ENCODE measurements at places on chromosomes 4 and X.

GRCh38 chr4:113822555-113823290 is 61.2 kb upstream of the CAMK2D start:
- DNase-seq, result no peak

GRCh38 chrX:50442426-50443116 is 28.1 kb downstream of the DGKK start:
- no peak for DNase-seq

GRCh38 chr4:7752649-7753048 is 187.0 kb downstream of the AFAP1 start:
- DNase-seq, result no peak

DNA sequence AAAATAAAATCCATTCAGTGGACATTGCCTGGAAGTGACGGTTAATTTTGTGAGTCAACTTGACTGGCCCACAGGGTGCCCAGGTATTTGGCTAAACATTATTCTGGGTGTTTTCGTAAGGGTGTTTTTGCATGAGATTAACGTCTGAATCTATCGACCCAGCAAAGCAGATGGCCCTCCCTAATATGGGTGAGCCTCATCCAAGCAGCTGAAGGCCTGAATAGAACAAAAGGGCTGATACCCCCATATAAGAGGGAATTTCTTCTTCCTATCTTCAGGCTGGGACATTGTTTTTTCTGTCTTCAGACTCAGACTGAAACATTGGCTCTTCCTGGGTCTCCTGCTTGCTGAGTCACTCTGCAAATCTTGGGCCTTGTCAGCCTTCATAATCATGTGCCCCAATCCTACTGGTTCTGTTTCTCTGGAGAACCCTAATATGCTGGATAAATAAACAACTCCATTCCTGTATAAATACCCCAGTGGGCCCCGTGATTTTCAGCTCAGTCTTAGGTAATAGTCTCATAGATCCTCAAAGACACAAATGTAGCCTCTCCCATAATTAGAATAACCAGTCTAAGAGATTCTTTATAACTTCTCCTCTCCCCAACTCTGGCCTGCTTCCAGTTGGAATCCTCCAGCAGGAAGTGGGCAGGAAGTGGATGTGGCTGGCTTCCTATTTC is 33.1 kb upstream of the DDX3X start:
- no peak for DNase-seq

- peak; percentile 8 for DNase-seq
Measured at GRCh38 chrX:118825227-118825626, 1.6 kb downstream of the ZCCHC12 start.

DNA sequence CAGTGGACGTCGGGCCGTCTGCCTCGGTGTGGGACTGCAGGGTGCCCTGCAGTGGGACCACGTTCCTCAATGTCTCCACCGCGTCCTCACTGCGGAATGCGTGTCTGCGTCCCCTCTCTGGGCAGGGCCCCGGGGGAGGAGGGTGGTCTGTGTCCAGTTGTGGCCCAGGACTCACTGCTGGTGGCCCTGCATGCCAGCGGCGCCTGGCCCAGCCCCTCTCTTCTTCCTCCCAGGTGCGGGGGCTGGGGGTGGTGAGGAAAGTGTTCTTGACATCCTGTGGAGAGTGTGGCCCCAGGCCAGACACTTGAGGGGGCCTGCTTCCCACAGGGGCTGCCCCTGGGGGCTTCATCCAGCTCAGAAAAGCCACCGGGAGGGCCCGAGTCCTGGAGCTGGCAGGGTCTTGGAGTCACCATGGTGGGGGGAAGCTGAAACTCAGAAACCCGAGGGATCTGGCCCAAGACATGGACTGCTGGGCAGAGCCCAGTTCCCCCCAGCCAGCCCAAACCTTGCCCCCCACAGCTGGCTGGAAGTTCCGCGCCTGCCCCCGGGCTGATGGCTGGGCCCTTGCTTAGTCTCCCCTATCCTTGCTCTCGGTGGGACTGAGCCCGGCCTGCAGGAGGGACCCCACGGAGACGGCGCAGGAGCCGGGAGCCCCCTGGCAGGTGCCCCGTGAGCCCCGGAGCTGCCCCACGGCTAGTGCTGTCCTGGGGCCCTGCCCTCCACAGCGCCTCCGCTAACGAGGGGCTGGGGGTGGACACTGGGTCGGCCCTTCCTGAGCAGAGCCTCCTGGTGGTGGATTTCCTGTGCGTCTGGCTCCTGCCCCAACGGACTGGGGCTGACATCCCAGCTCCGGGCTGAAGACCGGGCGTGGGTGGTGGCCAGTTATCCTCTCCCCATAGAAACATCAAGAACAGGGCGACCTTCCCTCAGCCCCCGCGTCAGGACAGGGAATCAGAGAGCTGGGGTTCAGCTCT is 2.9 kb downstream of the DOK7 start:
- no peak for DNase-seq

DNA sequence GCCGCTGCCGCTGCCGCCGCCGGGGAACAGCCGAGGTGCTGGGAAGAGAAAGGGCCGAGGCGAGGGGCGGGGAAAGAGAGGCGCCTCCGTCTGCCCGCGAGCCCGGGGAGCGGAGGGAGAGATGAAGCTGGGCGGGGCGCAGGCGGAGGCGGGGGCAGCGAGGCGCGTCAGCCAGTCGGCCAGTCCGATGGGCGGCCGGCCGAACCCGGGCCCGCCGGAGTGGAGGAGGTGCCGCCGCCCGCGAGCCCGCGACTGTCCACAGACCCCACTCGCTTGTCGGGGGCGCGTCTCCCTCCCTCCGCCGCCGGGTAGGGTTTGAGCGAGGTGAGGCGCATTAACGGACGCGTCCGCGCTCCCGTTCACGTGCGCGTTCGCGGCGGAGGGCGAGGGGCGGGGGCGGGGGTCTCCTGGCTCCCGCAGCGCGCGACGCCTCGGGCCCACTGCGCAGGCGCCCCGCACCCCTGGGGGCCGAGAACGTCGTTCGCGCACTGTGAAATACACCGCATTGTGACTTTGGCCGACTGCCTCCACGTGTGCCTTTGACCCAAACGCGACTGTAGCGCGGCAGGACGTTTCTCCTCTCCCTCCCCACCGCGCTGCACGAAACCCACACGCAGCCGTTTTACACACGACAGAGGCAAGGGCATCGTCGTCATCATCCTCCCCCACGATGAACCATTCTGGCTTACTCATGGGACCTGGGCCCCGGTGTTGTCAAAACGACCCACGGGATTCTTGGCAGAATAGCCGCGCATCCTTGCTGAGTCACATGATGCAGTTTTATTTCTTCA is at the start of gene NUDT11:
Gene NUDT11, minus strand, starts transcription at position 92 of the 791 bp plus-strand sequence. CDS start 148 bp downstream, outside the sequence.
- no peak for DNase-seq

DNA sequence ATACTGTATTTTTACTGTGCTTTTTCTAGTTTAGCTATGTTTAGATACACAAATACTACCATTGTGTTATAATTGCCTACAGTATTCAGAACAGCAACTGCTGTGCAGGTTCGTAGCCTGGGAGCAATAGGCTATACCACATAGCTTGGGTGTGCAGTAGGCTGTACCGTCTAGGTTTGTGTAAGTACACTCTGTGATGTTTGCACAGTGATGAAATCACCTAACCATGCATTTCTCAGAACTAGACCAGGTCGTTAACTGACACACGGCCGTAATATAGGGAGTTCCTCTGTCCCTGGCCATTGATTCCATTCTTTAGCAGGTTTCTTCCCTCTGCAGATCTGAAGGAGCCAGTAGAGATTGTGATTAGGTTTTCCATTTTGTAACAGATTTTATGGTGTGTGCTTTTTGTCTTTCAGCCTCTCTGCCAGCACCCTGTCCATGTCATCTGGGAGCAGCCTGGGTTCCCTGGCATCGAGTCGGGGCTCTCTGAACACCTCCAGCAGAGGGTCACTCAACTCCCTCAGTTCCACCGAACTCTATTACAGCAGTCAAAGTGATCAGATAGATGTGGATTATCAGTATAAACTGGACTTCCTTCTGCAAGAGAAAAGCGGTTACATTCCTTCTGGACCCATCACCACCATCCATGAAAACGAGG is 59.5 kb downstream of the CLDN22 start:
- no peak for DNase-seq

DNA sequence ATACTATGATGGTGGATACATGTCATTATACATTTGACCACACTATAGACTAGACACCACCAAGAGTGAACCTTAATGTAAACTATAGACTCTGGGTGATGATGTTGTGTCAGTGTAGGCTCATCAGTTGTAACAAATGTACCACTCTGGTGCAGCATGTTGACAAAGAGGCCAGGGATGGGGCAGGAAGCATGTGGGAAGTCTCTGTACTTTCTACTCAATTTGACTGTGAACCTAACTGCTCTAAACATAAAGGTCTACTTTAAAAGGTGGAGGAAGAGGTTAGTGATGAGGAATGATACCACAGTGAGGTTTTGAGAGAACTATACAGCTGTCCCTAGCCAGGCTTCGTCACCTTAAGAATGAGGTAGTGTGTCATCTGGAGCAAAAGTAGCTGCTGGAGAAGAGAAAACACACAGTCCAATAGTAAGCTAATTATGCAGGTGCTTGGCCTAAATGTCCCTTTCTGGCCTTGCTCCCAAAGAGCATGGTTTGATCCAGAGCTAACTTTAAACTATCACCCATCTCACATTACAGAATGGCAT is 38.4 kb downstream of the GRSF1 start:
- DNase-seq, result no peak

GRCh38 chr4:140448162-140448561 is 20.7 kb upstream of the CLGN start:
- DNase-seq, result no peak

DNA sequence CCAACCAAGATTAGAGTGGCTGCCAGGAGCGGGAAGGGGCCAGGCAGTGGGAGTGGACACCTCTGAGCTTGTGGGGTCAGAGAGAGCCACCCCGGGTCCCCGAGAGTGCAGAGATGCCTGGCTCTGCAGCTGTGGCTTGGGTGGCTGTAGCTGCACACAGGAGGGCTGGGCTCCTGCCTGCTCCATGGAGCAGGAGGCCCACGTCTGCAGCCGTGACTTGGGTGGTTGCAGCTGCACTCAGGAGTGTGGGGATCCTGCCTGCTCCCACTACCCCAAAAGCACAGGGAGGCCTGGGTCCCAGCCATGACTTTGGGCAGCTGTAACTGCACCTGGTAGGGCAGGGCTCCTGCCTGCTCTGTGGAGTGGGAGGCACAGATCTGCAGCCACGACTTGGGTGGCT is 28.7 kb upstream of the DIPK2B start:
- no peak for DNase-seq

DNA sequence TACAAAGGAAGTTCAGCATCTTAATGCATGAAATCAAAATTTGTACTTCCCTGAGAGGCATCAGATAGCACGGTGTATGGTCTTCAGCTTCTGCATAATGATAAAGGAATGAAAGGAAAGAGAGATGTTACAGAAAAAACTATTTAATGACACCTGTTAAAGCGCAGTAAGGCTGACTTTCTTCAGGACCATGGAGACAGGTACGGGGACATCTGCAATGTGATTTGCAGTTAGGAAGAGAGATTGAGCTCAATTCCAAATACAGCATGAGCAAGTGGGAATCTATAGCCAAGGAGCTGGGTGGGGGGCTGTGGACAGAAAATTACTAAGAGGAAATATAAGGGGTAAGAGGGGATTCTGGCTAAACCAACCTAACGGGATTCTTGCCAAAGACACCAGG is 39.3 kb downstream of the TMEM150C start:
- DNase-seq, result no peak

GRCh38 chr4:143531788-143532491 is 18.4 kb downstream of the SMARCA5 start:
- no peak for DNase-seq

GRCh38 chrX:10198254-10198653 is 41.5 kb downstream of the CLCN4 start:
- DNase-seq, result no peak

GRCh38 chr4:45072981-45073380 is 346.6 kb upstream of the GNPDA2 start:
- DNase-seq, result no peak

GRCh38 chrX:440636-441035 is 53.9 kb upstream of the PPP2R3B start:
- no peak for DNase-seq

DNA sequence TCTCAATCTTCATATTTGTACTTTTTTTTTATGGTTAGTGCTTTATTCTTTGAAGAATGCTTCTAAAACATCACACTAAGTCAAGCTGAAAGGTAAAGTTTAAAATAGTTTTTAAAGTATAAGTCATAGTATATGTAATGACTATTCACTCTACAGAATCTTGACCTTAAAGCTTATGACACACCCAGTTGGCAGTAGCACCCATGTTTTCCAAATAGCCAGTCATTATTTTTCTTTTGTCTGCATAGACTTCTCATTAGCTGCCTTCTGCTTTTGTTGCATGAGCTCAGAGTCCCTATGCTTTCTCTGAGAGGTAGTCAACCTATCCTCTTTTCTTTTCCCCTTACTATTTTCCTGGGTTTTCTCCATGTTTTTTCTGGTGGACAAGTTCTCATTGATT is 231.5 kb downstream of the PCDH18 start:
- no peak for DNase-seq

- DNase-seq, result no peak
Measured at GRCh38 chrX:5145957-5146356, 1082.7 kb downstream of the NLGN4X start.

DNA sequence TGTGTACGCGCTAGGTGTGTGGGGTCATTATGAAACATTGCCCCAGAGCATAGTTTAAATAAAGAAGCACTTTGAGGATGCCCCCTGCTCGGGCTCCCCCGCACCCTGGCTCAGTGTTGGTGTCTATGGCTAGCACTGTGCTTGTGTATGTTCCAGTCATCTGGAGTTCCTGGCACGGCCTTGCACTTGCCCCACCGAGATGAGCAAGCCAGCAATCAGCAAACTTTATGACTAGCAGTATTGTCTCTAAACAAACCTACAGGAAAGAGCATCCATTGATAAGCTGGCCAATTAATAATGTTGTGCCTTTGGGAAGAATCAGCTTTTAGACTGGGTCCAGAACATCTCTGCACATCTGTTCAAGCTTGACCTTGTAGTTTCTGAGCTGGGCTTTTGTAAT is 707 bp upstream of the SHROOM4 start:
- DNase-seq, result peak; percentile 19

DNA sequence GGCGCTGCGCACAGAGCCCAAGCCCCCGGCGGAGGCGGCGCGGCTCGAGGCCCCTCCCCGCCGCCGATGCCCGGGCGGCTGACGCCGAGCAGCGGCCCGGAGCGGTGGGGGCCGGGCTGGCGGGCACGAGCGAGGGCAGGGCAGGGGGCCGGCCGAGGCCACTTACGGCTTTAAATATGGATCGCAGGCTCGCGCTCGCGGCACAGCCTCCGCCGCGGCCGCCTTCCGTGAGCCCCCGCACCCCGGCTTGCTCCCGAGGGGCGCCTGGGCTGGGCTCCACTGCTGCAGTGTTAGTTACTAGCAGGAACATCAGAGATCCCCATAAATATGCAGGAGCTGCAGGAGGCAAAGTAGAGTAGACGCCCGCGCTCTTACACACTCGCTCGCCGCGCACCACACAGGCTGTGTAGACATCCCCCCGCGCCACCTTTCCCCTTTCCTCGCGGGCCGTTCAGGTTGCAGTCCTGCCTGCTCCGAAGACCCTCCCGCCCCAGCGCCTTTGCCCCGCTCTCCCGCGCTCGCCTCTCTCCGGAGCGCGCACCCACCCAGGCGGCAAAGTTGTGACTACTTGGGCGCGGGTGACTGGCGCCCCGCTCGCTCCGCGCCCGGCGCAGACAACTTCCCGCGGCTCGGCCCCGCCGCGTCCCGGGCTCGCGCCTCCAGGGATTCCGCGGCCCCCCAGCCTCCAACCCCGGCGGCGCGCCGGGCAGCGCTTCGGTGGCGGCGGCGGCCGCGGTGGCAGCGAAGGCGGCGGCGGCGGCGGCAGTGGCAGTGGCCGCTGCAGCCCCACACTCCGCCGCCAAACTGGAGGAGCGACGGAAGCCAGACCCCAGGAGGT is 152.0 kb upstream of the SLC4A4 start:
- peak; percentile 20 for DNase-seq
